Stimulated activated CD8-positive, alpha-beta memory T cell treated with anti-CD3 and anti-CD28 coated beads, Interleukin-12 subunit alpha, Interleukin-12 subunit beta, amount 100 ng/mL, for 4 hours (primary cell): ENCODE measurements at places on chromosomes 2 and 18.

- DNase-seq = no peak
Observed at GRCh38 chr2:231170055-231170454, 28.4 kb upstream of the ARMC9 start.

DNA sequence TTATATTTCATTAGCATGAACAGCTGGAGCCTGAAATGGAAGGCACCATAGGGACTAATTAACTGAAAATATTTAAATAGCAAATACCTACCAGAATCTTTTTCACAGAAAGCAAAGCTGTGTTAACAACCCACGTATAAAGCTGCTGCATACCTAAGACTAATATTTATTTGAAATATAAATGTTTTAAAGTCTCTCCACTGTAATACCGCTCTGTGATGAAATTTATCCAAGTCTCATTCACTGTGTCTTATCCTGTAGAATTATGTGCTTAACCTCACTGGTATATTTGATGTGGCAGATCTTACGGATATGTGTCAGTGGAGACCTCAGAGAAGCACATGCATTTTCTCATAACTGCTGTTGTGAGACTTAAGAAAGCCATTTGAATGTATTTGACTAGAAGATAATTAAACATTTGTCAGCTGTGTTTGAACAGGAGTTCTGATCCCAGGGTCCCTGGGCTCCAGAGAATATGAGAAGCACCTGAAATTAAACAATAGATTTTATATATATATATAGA is 373.3 kb downstream of the ZNF804A start:
- DNase-seq = no peak

- no peak for DNase-seq
Observed at GRCh38 chr2:60267122-60267521, 286.3 kb downstream of the BCL11A start.

DNA sequence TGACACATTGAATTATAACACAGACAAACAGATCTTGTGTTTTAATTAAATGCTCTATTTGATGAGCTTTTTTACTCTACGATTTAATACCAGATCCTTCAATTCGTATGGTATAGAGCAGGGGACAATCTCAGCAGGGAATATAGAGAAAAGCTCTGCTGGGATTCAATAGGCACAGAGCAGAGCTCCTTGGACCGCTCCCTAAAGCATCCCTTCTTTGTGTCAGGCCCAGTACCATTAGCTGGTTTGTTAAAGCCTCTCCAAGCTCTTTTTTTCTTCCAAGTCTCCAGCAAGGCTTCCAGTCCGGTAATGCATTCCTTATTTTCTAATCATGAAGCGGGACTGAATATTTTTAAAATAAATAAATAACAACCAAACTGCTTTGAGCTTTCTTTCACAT is 466.0 kb downstream of the NR4A2 start:
- DNase-seq = no peak

- DNase-seq = no peak
Observed at GRCh38 chr2:74893332-74893731, 59.4 kb downstream of the HK2 start.

DNA sequence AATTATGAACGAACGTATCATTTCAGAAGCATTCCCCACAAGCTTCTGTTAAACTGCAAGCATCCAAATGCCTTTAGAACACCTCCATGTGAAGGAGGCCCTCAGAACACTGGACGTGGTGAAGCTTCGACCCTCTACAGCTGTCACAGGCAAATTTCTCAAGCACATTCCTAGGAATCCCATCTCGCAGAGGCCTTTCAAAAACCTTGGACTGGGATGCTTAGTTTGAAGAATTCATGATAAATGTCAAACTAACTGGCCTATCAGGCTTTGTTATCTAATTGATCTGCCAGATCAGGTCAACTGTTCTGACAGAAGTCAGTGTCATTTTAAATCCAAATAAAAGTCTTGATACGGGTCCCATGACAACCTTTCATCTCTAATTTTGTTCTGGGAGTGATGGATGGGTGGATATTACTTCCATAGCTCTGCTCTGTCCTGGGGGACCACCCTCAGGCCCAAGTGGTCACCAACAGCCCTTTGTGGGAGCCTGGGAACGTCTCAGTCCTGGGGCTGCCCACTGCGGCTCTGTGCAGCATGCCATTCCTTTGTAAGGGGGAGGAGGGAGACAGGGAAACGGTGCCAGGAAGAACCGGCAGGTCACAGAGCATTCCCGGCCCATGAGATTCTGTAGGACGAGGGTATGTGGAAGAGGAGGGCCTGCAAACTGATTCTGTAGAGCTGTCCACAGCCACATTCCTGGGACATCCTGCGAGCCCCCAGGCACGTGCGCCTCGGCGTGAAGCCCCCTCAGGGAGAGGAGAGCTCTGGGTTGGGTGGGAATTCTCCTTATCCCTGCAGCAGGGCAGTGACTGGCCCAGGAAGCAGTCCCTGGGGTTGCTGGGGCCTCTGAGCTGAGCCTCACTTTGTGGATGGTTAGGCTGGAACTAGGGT is 59.1 kb upstream of the PXDN start:
- no peak for DNase-seq

DNA sequence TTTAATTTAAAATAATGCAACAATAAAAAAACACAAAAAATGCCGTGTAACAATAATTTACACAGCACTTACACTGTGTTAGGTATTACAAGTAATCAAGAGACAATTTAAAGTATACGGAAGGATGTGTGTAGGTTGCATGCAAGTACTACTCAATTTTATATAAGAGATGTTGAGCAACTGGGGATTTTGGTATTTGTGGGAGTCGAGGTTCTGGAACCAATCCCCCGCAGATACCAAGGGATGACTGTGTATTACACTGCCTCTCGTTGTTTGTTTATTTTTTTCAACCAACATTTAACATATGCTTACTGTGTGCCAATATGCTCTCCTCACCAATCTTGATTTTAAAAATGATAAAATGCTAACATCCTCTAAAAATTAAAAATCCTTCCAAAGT is 24.8 kb downstream of the MAP3K2 start:
- DNase-seq = no peak

GRCh38 chr2:241945311-241945710 is 75.8 kb downstream of the RTP5 start:
- no peak for DNase-seq
